Kidney epithelial cell (primary cell): ENCODE measurements at places on chromosomes 6 and 20. TPM values are rescaled to one million over a fixed set of nuclear protein-coding genes. Genes with fewer than 3 reads are reported as not detected.

GRCh38 chr6:14079971-14080370 is 37.6 kb upstream of the CD83 start:
- DNase-seq = no peak

GRCh38 chr6:15875797-15876196 is 213.0 kb upstream of the DTNBP1 start:
- no peak for DNase-seq

- no peak for DNase-seq
Observed at GRCh38 chr20:37803438-37804307, 99.3 kb upstream of the VSTM2L start.

DNA sequence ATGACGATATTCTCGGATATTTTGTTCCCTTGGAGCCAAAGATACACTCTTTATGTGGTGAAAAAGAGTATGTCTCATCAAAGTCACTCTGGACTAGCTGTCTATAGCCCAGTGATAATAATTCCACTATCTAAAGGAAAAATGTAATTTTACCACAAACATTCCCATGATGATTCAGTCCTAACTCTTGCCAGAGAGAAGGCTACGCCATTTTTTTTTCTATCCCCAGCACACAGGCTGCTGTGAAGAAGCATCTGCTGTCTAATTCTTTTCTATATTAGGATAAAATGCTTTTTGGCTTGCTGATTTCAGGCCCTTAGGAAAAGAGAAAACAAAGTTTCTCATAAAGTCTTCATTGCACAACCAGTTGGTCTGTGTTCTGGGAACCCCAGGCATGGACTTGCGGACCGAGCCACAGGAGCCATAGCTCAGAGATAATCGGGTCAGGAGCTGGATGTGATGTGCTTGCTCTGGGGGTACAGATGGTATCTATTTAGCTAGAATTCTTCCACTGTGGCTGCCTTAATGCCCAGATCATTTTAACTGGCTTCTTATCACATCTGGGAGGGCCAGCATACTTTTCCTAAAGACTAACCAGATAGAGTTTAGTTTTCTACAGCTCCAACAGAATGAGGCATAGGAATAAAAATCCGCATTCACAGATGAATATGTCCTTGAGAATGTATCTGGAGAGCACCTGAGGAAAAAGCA is 683.7 kb upstream of the ID4 start:
- DNase-seq = no peak

DNA sequence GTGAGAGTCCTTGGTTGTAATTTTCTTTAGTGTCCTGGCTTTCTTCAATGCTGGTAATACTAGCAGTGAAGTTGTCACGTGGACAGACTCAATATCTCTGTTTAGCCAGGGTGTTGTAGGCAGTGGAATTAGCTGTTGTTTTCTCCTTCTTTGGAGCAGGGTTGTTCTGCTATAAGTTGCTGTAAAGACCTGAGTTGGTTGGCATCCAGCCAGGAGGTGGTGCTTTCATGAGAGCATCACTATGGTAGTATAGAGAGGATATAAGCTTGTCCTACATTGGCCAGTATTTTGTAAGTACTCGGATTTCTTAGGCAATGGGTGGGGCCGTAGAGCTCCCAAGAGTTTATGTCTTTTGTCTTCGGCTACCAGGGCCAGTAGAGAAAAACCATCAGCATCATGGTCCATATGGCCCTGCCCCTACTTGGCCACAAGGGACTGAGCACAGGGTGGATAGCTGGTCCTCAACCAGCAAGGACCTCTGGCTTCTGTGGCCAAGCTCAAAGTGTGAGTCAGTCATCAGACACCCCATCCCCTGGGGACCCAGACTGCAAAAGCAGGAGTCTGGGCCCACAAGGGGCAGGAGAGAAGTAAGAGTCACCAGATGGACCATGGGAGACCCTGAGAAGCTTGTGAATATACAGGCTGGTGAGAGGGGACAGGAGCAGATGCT is 127.9 kb upstream of the NXT1 start:
- no peak for DNase-seq

DNA sequence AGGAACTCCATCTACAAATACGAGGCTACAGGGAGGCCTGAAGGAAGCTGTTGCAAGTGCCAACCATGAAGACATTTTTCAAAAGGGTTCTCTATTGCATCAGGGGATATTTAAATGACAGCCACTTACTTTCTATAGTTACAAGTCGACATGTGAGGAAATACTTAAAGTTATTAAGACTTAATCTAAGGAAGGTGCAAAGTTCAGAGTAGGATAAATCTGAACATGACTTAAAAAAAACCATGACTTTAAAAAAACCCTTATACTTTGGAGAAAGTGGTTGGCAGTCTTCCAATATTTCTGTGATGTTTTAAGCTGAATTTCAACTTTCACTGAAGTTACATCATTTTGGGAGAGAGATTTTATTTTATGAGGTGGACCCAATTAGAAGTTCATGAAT is 56.3 kb upstream of the EMILIN3 start:
- DNase-seq = no peak

GRCh38 chr6:105886066-105886813 is 199.9 kb upstream of the PRDM1 start:
- DNase-seq = no peak

- DNase-seq = no peak
Observed at GRCh38 chr6:117531809-117532725, 49.6 kb downstream of the DCBLD1 start.

- DNase-seq = no peak
Observed at GRCh38 chr20:8067082-8067481, 47.5 kb upstream of the TMX4 start.

- DNase-seq = no peak
Observed at GRCh38 chr6:127879685-127880084, 21.2 kb downstream of the THEMIS start.

DNA sequence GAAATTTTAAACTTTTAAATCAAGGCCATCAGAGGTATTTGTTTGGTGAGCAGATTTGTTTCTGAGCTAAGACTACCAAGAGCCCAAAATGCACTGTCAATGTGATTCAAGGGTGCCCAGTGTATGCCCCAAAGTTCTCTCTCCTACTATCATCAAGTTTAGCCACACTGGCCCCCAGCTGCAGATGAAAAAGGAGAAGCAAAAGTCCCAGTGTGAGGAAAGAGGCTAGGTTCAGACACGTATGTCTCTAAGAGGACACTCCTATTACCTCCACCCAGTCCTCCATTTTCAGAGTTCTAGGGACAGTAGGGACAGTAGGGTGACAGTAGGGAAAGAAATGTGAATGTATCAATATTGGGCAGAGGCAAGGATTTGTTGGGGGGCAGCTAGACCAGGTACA is 230.8 kb downstream of the CD83 start:
- DNase-seq = no peak

Gene DPPA5
- not detected in 2 replicates for total RNA-seq

Gene NKAPL
- total RNA-seq = 1.0 and 1.1 TPM in 2 replicates

Gene THBD
- total RNA-seq = 17.1 and 19.9 TPM in 2 replicates

Gene CST7
- total RNA-seq = not detected in 2 replicates

Gene HLA-DOA
- 0.71 and 1.6 TPM in 2 replicates for total RNA-seq

Gene ATP6V1G2
- 0.67 and 2.7 TPM in 2 replicates for total RNA-seq

Gene C2
- total RNA-seq = 0.07 and 0.63 TPM in 2 replicates

Gene CLPSL2
- not detected in 2 replicates for total RNA-seq
